SK-MEL-5 (cell line): ENCODE measurements at places on chromosomes 2 and 18.

DNA sequence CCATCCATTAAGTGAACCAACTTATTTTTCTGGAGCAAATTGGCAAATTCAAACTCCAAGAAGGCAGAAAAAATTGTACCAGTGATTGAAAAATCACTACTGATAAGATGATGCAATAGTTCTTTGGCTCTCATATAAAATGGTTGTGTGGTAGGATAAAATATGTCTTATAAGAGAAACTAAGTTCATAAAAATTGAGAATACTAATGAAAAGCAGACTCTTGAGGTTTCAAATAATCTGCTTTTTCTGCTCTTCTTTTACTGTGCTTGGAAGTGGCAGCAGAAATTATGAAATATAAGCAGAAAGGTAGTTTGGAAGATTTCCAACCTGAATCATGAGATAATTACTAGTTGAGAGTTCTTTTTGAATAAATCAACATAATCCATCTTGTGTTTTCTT, 61.9 kb downstream of the PPP1R1C start:
- DNase-seq, result no peak

GRCh38 chr2:198312596-198313483, 508.4 kb downstream of the PLCL1 start:
- DNase-seq, result no peak

DNA sequence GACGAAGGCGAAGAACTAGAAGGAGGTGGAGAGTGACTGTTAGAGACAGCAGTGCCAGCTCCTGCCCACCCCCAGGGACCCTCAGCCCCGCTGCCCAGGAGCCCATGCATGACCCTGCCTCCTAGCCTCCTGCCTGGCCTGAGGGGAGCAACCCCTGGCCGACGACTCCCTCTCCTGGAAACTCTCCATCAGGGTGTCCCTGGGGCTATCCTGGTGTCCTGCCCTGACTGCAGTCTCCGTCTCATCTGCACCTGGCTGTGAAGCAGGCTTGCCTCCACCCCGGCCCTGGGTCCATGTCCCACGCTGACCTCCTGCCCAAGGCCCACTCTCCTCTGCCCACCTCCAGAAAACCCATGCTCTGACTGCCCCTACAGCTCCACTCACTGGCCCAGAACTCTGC, 120.2 kb downstream of the RPIA start:
- no peak for DNase-seq

- no peak for DNase-seq
Observed at GRCh38 chr18:65103864-65104263, 646.9 kb upstream of the CDH7 start.

- DNase-seq, result no peak
Observed at GRCh38 chr18:73384246-73384645, 516.5 kb upstream of the NETO1 start.

DNA sequence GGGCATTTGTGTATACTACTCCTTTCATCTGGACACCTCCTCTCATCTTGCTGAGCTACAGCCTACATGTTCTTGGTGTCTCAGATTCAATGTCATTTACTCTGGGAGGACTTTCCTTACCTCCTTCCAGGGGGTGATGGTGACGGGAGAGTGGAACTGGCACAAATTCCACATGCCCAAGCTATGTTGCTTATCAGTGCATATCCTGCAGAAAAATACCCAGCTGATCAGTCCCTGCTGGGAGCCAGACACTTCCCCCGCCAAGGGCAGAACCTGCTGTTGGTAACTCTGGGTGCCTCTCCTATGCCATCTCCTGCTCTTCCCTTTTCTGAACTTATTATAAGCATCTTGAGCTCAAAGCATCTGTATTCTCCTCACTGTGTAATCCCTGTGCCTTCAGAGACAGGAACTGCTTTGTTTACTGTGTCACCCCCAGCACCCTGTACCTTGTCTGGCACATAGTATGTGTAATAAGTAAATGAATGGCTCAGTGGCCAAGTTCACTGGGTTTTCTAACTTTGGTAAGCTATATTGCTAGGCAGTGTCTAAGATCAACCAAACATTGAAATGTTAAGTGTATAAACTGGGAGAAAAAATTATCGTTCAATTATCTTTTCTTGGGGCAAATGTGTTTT, 87.7 kb upstream of the LPIN2 start:
- DNase-seq, result no peak

GRCh38 chr2:45332094-45332493, 279.0 kb downstream of the SRBD1 start:
- no peak for DNase-seq

GRCh38 chr2:85777441-85777861, 23.7 kb downstream of the ATOH8 start:
- DNase-seq, result no peak

GRCh38 chr2:226030788-226031646, 631.5 kb downstream of the NYAP2 start:
- DNase-seq, result peak; percentile 74

DNA sequence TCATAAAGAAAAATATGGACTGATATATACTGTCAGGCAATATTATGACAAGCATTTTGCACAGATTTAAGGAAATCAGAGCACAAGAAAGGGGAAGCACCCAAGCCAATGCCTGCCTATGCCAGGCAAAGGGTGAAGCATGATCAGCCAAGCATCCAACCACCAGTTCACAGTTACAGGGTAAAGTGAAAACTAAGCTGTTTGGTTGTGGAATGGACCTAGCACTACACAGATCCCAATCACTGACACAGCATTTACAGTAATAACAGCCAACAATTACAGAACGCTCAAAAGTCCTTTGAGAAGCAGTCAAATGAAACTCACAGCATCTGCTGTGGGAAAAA, 90.3 kb downstream of the SP3 start:
- no peak for DNase-seq

GRCh38 chr18:36211612-36212065, 24.3 kb downstream of the MOCOS start:
- DNase-seq, result no peak

DNA sequence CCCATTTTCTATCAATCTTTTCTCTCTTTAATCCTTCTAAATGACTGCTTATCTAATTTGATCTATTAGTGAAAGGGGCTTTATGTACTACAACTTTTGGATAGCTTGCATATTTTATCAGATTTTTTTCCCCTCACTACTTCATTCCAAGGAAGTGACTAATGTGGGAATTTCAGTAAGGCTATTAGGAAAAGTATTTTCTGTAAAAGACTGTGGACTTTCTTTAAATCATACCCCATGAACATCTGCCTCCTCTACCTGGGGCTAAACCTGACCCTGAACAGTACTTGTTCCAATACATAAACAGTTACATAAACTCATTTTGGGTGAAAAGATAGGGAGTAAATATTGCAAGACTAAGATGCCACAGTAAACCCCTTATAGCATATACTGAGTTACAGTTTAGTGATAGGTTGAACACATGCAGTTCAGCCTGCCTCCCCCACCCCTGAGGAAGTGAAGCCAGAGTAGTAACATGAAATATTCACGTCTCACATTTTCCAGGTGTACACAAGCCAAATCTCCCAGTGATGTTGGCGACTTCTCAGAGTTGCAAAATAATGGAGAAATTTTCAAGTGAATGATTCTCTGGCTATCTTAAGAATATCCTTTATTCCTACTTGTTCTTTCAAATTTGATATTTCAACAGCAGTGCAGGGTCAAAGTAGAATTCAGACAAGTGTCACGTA, 590.9 kb upstream of the ZEB2 start:
- DNase-seq, result no peak

GRCh38 chr18:61459896-61460648, 126.8 kb downstream of the CDH20 start:
- no peak for DNase-seq

- no peak for DNase-seq
Observed at GRCh38 chr2:208985644-208986043, 438.2 kb upstream of the MAP2 start.

DNA sequence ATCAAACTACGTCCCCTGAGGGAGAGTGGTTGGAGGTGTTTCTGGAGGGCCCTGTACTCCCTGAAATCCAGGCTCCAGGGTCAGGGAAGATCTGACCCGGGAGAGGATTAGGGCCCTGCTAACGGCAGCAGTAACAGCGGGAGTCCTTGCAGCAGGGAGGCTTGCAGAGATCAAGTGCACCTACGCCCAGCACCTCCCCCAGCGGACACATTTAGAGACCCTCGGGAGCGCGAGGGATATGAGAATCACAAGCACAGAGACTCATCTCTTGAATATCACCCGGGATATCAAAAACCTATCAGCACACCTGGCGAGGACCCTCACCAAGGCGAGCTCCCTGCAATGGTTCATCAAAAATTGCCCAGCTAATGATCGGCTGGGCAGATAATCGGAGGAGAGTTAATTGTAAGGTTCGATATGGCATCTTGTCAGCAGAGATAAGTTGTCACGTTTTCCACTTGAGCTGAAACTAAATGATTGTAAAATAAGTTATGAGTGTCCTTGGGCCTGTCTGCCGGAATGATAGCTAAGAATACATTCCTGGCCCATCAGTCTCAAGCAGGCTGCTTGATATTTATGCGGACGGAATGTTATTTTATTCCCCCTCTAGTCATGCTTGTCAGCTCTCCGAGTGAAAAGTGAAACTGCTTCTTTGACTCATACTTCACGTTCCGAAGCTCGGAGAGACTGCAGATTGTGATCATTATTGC, 209.8 kb downstream of the GBX2 start:
- DNase-seq, result no peak

DNA sequence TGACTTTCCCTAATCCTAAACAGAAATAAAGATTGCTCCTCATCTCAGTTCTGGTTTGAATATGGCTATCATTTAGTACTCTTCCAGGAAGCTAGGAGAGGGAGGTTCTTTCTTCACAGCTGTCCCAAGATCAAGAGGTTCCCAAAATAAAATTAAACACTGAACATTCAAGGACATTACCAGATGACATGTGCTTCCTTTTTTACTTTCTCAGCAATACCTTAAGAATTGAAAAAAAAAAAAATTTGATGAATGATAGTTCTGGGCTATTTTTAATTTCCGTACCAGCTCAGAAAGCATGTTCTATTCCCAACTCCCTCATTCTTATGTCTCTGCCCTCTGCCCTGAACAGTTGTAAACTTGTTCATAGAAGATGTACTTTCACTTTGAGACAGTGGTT, 61.7 kb upstream of the MYL1 start:
- no peak for DNase-seq

- no peak for DNase-seq
Observed at GRCh38 chr2:240983996-240984498, 14.4 kb upstream of the SNED1 start.

DNA sequence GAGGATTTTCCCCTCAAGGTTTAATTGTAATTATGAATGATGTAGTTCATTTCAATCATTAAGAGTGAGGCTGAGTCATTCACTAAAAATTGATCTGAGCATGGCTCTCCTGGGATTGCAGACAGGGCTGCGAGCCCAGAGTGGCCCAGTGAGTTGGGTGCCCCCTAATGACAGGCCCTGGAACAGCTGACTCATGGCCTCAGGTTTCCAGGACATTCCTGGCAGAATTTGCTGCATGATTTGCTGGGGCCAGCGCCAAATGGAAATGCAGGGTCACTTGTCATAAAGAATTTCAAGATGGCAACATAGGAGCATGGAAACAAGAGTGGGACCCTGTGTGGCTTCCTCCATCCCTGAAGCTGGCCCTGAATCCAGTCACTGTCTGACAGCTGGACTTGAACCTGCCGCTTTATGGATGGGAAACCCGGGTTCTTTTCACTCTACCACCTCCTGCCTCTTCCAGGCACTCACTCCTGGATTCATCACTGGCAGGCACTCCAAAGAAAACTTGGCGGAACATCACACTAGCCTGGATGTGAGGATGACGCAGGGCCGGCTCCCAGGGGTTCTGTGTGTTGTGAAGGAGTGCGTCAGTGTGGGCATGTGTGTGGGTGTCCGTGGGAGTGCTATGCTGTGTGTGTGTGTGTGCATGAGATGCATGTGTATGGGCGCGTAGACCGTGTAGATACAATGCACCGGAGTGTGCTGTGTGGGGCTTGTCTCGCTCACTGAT, 15.2 kb downstream of the OTOF start:
- peak; percentile 79 for DNase-seq

GRCh38 chr2:235083822-235084221, 132.0 kb downstream of the SH3BP4 start:
- no peak for DNase-seq

DNA sequence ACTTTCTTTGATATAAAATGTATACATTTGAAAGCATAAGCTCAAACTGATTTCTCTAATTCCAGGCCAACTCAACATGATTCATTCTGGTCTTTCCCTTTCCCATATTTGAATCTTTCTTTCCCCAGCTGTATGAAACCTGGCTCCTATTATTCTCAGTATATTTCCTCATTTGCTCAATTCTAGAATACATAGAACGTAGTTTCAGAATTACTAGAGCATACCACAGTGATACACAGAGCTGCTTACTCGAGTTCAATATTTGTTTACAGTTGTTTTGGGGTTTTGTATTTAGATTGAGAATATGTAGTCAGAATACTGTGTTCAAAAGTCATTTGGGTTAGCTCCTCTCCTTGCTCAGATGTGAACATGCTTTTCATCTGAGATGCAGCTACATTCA, 43.0 kb downstream of the TNFRSF11A start:
- DNase-seq, result no peak

GRCh38 chr18:58870621-58871020, 5.9 kb downstream of the ZNF532 start:
- no peak for DNase-seq

- DNase-seq, result no peak
Observed at GRCh38 chr2:24771061-24771460, 22.1 kb downstream of the PTRHD1 start.

DNA sequence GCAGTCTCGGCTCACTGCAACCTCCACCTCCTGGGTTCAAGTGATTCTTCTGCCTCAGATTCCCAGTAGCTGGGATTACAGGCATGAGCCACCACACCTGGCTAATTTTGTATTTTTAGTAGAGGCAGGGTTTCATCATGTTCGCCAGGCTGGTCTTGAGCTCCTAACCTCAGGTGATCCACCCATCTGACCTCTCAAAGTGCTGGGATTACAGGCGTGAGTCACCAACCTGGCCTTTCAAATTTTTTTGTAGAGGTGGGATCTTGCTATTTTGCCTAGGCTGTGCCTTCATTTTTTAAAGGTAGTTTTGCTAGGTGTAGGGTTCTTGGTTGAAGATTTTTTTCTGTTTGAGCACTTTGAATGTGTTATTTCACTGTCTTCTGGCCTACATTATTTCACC, 6.2 kb downstream of the HAUS1 start:
- no peak for DNase-seq

DNA sequence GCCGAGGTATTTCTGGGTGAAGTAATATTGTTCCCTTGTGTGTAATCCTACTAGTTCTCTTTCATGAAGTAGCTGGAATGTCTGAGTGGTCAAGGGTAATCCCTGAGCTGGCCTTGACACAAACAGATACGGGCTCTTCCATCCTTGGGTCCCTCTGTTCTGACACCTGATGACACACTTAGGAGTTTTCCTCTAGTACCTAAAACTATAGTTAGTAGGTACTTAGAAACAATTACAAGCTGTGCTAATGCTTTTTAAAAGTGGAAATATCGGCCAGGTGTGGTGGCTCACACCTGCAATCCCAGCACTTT, 59.2 kb upstream of the IL1R1 start:
- DNase-seq, result no peak

DNA sequence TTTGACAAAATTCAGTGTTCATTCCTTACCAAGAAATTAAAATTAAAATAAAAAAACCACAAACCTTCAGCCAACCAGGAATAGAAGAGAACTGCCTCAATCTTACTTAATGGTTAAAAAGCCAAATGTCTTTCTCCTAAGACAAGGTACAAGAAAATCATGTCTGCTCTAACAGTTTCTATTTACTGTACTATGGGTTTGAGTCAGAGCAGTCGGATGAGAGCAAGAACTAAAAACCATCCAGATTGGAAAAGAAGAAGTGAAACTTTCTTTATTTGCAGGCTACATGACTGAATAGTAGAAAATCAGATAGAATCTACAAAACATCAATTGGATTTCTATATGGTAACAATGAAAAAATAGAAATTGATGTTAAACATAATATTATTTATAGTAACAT, 555.5 kb upstream of the TNP1 start:
- no peak for DNase-seq

- no peak for DNase-seq
Observed at GRCh38 chr18:11808001-11808855, 43.0 kb upstream of the CHMP1B start.
